ENCODE measurements at places on chromosomes 16 and 17.

DNA sequence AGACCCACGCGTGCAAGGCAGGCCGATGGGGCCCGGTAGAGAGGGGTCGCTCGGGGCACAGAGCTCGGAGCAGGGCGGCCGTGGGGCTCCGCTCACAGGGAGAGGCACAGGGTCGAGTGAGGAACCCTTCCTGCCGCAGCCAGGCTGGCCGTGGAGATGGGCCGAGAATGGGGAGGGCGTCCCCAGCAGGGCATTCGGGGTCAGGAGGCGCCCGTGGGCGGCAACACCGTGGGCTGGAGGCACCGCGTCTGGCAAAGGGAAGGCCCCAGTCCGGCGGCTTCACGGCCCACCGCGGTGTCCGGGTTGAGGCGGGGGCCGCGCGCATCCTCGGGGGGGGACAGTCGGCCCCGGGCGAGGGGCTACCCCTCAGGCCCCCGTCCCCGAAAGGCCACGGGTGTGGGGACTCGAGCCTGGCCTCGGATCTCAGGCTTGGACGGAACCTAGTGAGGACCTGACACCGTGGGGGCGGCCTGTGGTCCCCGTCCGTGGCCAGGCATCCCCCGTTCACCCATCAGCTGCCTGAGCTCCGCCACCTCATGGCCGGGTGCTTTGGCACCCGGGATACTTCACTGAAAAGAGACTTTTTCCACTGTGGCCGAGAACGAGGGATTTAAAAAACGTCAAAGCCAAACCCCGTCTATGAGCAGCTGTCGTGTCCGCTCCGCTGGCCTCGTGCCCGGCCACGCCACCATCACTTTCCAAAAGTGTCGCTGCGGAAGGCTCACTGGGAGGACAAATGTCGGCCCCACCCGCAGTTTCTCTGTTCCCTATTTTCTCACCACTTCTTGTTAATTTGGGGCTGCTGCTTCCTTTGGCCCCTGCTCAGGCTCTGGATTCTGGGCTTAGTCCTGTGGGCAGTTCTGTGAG lies 73.6 kb downstream of the METRNL start:
- DNase-seq = peak; percentile 63
- H3K27ac ChIP-seq = peak overlapping the region; percentile 87
- H3K36me3 ChIP-seq = no peaks in the 10 kb centered on the region

GRCh38 chr16:15606518-15607220 lies 36.3 kb downstream of the MARF1 start:
- peaks cover 12% of the 10 kb centered on the region for H3K4me1 ChIP-seq
- H3K27ac ChIP-seq = peak overlapping the region; percentile 84
- H3K4me3 ChIP-seq = no peak overlapping the region
- no peaks in the 10 kb centered on the region for H3K27me3 ChIP-seq
- H3K36me3 ChIP-seq = peaks cover 41% of the 10 kb centered on the region

DNA sequence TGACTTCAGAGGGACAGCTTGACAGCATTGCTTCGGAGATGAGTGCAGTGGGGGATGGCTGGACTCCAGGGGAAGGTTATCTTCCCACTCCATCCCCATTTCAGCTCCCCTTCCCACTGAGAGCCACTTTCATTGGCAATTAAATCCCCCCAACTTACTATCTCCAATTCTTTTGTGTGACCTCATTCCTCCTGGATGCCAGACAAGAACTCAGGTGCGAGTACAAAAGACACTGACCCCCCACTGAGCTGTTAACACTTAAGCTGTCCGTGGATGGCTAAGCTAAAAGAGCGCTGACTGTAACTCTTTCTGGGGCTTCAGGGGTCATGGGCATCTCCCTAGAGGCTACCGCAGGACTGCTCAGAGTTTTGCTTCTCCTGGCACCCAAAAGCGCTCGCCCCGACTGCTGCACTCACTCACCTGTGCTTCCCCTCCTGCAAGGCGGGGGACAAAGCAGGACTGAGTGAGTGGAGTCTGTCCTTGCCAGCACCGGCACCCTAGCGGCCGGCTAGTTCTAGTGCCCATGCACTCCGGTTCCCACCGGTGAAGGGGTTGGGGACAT lies 44.8 kb upstream of the FBXO47 start:
- no peak overlapping the region for H3K27ac ChIP-seq
- no peaks in the 10 kb centered on the region for H3K36me3 ChIP-seq
- no peaks in the 10 kb centered on the region for H3K27me3 ChIP-seq
- no peak overlapping the region for H3K4me3 ChIP-seq

- H3K36me3 ChIP-seq = peaks cover 23% of the 10 kb centered on the region
- no peak overlapping the region for H3K4me3 ChIP-seq
- H3K27me3 ChIP-seq = no peaks in the 10 kb centered on the region
- no peak for DNase-seq
Measured at GRCh38 chr16:19116711-19117449, 3.1 kb downstream of the ITPRIPL2 start.

- peaks cover 49% of the 10 kb centered on the region for H3K27me3 ChIP-seq
- H3K27ac ChIP-seq = no peak overlapping the region
- H3K4me1 ChIP-seq = no peaks in the 10 kb centered on the region
- H3K4me3 ChIP-seq = no peak overlapping the region
Measured at GRCh38 chr17:81944858-81945257, 2.2 kb downstream of the MYADML2 start.

- H3K27me3 ChIP-seq = no peaks in the 10 kb centered on the region
- peak overlapping the region; percentile 82 for H3K4me3 ChIP-seq
- peaks cover 77% of the 10 kb centered on the region for H3K4me1 ChIP-seq
- DNase-seq = no peak
- H3K36me3 ChIP-seq = peaks cover 1% of the 10 kb centered on the region
Measured at GRCh38 chr17:40343219-40344119, 21.1 kb downstream of the GJD3 start.

DNA sequence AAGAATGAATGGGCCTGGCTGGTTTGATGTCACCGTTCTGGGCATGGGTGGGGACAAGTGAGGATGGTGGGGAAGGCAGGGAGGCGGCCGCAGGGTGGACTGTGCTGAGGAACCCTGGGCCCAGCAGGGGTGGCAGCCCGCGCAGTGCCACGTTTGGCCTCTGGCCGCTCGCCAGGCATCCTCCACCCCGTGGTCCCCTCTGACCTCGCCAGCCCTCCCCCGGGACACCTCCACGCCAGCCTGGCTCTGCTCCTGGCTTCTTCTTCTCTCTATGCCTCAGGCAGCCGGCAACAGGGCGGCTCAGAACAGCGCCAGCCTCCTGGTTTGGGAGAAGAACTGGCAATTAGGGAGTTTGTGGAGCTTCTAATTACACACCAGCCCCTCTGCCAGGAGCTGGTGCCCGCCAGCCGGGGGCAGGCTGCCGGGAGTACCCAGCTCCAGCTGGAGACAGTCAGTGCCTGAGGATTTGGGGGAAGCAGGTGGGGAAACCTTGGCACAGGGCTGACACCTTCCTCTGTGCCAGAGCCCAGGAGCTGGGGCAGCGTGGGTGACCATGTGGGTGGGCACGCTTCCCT lies 6.5 kb upstream of the SERPINF1 start:
- no peak overlapping the region for H3K4me3 ChIP-seq
- DNase-seq = no peak
- H3K36me3 ChIP-seq = no peaks in the 10 kb centered on the region

- H3K36me3 ChIP-seq = no peaks in the 10 kb centered on the region
- H3K27me3 ChIP-seq = no peaks in the 10 kb centered on the region
- DNase-seq = no peak
- H3K27ac ChIP-seq = no peak overlapping the region
- no peak overlapping the region for H3K4me3 ChIP-seq
- no peaks in the 10 kb centered on the region for H3K4me1 ChIP-seq
Measured at GRCh38 chr16:51022955-51023354, 128.1 kb downstream of the SALL1 start.

- H3K4me1 ChIP-seq = peaks cover 12% of the 10 kb centered on the region
- no peaks in the 10 kb centered on the region for H3K36me3 ChIP-seq
- H3K4me3 ChIP-seq = no peak overlapping the region
- H3K27ac ChIP-seq = peak overlapping the region; percentile 81
- H3K27me3 ChIP-seq = no peaks in the 10 kb centered on the region
- peak; percentile 40 for DNase-seq
Measured at GRCh38 chr16:68064791-68065365, 20.3 kb upstream of the NFATC3 start.

GRCh38 chr16:68760671-68761275 lies 23.7 kb downstream of the CDH1 start:
- H3K27me3 ChIP-seq = no peaks in the 10 kb centered on the region
- no peaks in the 10 kb centered on the region for H3K36me3 ChIP-seq
- no peak overlapping the region for H3K4me3 ChIP-seq
- H3K4me1 ChIP-seq = no peaks in the 10 kb centered on the region
- H3K27ac ChIP-seq = peak overlapping the region; percentile 65

DNA sequence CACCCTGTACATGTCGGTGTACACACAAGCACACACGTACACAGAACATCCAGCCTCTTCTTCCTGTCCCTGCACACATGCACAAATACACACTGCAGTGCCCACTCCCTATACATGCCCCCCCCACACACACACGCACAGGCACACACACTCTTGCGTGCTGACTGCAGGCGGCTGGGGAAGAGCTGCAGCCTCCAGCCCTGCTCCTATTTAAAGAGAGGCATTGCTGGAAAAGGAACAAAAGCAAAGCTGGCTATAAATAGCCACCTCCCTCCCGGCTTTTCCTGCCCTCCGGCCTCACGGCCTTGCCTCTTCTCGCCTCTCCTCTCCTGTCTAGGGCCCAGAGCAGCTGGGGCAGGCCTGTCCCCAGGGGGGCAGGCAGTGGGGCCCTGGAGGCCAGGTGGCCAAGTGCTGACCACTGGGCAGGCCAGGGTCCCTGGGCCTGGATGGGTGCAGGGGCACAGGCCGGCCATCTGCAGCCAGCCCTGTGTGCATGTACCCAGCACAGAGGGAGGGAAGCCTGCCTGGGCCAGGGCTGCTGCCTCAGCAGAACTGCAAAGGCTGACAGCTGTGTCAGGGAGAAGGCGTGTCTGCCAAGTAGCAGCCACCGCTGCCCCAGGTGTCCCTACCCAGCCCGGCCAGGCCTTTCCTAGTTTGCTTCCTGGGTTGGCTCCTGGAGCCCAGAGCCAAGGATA lies 25.4 kb downstream of the RTN4RL1 start:
- H3K27ac ChIP-seq = no peak overlapping the region
- no peak overlapping the region for H3K4me3 ChIP-seq
- H3K27me3 ChIP-seq = no peaks in the 10 kb centered on the region
- DNase-seq = no peak
- no peaks in the 10 kb centered on the region for H3K4me1 ChIP-seq

- H3K4me3 ChIP-seq = no peak overlapping the region
- no peaks in the 10 kb centered on the region for H3K27me3 ChIP-seq
- DNase-seq = no peak
- no peaks in the 10 kb centered on the region for H3K36me3 ChIP-seq
- H3K4me1 ChIP-seq = peaks cover 27% of the 10 kb centered on the region
Measured at GRCh38 chr17:55273579-55274354, 9.0 kb downstream of the HLF start.

Measured in tibial nerve (tissue), 4 donors.